ENCODE measurements at places on chromosomes 4 and X.

- no peak for DNase-seq
These were observed 286.1 kb downstream of the DCHS2 start for GRCh38 chr4:154205471-154205870.

GRCh38 chrX:22541926-22542325 is 269.2 kb downstream of the CBLL2 start:
- DNase-seq = no peak

- no peak for DNase-seq
These were observed 137.9 kb downstream of the PJA1 start for GRCh38 chrX:69027181-69028005.

DNA sequence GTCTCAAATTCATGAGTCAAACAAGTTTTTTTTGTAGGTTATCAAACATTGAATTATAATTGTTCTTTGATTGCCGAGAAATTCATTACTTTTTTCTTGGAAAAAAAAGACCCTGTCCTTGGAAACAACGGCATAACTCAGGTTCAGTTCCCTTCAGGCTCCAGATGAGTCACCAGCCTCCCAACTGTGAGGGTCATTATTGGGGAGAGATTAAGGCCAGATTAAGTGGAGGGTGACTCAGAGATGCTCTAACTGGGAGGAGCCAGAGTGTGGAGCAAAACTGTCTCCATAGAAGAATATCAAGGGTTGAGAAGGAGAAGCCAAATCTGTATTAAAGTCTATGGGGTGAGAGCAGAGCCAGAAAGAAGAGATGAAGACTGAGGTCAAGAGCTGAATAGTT is 9.6 kb downstream of the ADGRG4 start:
- no peak for DNase-seq

DNA sequence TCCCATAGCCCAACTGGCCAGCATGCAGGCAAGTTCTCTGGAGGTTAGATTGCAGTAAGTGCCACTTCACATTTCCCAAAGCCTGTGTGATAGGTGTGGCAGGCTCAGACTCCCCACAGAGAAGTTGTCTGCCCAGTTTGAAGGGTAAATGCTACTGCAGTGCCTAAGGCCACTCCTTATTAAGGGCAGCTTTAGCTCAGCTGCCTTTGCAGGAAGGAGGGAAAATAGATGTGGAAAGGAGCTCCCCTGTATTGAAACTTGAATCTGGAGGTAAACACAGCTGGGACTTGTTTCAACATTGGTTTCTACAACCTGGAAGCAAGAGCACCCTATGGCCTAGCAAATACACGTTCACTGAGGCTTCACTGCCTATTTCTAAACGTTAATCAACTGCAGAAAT is 22.4 kb downstream of the NEXMIF start:
- DNase-seq = no peak

- DNase-seq = no peak
These were observed 84.3 kb upstream of the TAPT1 start for GRCh38 chr4:16310606-16311005.

- no peak for DNase-seq
These were observed 35.9 kb downstream of the GYPA start for GRCh38 chr4:144104509-144105130.

DNA sequence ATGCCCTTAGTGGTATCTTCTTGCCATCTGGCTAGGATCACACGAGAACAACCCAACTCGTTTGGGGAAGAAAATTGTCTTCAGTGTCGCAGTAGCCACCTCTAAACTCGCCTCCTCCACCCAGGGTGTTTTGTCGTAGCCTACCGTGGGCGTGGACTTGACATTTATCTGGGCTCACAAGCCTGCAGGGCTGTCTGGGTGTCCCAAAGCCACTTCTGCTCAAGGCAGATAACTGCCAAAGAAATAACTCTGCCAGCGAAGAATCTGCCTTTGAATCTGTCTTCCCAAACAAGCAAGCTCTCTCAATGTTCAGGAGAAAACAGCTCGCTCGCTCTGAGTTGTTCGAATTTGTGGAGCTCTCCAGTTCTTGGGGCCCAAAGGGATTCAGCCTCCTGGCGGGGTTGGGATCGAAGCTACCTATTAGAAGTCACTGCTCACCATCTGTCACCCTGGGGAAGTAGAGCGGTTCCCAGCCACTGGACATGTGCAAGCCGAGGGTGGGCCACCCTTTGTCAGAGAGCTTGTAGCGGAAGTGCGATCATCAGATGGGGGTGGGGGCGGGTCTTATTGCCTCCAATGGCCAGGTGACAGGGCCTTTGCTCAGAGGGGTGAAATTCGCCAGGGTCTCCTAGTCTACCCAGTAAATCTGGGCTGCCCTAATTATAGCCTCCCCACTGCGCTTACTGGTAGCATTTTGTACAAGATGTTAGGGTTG is 14.8 kb downstream of the BLOC1S4 start:
- no peak for DNase-seq

DNA sequence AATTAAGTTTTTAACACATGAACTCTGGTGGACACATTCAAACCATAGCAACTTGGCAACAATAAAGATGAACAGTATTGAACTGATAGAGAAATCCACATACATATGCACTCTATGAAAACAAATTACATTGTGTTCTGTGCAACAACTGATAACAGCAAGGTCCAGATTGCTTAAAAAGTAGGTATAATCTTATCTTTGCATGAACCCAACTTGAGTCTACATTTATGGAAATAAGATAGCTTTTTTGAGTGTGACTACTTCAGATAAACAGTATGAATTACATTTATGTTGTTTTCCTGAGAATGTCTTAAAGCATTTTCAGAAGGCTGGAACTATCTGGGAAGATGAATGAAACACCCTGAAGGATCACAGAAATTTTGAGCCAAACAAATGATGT is 212.6 kb upstream of the GK2 start:
- DNase-seq = no peak

- DNase-seq = no peak
These were observed 293.6 kb upstream of the PUDP start for GRCh38 chrX:7441586-7441985.

DNA sequence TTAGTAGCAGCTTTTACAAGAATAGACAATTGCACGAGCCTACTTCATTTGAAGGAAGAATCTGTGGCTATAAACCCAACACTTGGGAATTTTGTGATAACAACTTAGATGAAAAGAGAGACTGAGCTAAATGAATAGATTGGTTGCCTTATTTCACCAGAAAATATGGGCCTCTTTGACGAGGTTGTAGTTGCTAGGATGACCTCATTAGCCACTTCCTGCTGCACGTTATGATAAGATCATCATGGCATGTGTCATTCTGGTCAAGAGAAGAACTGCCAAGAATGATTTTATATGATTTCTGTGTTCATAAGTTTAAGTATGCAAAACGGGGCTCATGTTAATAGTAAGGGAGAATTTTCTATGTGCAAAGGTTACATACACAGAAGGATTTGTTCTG is 321.9 kb upstream of the GIMD1 start:
- no peak for DNase-seq

DNA sequence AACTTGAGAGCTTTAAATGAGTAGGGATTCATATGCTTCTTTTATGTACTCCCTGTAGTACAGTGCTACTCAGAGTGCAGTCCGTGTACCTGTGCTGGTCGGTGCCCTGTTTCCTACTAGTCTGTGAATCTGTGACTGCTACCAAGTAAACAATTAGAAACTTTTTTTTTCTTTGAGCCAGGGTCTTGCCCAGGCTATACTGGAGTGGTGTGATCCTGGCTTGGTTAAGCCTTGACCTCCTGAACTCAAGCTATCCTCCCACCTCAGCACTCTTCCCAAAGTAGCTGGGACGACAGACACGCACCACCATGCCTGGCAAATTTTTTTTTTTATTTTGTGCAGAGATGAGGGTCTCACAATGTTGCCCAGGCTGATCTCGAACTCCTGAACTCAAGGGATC is 6.4 kb upstream of the GPC3 start:
- DNase-seq = no peak

DNA sequence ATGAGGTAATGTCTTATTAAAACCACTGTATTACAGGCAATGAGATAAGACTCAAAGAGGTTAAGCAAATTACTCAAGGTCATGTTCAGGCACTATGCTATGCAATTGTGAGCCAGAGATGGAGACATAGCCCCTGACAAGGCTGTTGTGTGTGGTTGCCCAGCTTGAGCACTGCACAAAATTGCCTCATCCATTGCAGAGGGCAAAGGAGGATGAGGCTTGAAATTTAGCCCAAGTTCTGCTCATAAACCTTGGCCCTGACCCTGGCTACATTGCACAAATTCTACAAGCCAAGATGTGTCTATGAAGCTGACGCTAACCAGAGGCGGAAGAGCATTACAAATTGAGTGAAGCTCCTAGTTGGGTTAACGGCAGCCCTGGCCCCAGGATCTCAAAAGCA is 65.6 kb upstream of the PGM2 start:
- DNase-seq = no peak

- DNase-seq = no peak
These were observed 261.6 kb upstream of the STS start for GRCh38 chrX:6885909-6886308.

DNA sequence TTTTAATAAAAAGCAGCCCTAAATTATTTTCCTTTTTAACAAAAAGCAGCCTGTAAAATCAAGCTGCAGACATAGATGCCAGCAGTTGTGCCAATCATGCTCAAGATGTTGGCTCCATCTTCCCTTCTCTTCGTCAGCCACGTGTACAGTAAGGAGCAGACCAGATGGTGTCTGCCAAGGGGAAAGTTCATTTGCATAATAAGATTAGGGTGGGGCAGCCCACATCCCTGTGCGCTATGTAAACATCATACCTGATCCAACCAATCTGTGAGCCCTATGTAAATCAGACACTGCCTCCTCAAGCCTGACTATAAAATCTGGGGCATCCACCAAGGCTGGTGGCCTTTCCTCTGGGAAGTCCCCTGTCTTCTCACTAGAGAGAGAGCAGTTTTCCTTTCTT is 23.1 kb upstream of the C1GALT1C1 start:
- no peak for DNase-seq

DNA sequence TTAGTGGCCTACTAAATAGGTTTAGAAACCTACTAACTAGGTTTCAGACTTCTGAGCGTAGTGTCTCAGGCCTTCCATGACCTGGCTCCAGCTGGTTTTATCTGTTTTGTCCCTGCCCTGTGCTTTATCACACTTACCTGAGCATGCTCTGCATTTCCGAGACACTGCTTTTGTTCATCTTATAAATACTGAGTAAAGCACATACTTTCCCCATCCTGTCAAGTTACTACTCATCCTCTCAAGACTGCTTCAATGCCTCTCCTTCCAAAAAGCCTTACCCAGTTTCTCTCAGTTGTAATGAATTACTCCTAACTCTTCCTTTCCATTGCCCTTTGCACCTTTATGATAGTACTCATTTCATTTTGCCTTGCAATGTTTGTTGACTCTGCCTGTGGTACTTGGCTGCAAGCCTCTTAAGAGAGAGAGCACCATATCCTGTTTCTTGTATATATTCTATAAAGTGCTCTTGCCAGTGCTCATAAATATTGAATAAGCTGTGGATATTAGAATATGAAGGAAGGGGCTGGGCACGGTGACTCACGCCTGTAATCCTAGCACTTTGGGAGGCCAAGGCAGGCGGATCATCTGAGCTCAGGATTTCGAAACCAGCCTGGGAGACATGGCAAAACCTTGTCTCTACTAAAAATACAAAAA is 34.4 kb downstream of the SLAIN2 start:
- no peak for DNase-seq

GRCh38 chrX:149032449-149032848 is 472.7 kb downstream of the IDS start:
- DNase-seq = no peak

DNA sequence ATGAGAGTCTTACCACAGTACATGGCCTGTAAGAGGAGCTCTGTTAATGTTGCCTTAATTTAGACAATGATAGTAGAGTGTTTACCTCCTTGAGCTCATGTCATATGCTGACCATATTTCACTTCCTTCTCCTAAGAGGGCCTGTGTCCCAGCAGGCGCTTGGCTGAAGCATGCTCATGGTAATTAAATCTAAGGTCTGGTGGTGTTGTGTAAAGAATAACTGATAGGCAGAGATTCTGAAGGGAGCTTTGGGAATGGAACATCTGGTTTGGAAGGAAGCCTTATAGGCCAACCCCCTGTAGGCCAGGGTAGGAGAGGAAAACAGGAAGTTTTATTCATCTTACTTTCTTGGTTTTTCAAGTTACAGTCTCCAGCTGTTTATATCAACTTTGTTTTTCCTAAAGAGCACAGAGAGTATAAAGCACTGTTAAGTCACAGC is 300.2 kb downstream of the USP46 start:
- DNase-seq = no peak

DNA sequence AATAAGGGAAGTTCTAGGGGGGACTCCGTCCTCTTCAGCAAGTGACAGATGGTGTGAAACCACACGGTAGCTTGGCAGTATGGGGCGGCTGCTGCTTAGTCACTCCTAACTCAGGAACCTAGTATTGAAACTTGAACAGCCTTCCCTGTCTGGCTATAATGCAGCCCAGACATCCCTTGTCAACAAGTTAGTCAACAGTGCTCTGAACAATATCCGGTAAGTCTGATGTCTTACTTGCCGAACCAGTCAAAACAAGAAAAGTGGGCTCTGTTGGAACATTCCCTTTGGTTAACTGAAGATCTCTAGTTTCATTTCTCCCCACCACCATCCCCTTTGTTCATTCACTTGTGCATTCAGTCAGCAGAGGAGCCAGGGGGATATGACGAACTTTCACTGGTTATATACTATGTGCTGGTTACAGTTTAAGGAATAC is 18.7 kb upstream of the CXCL13 start:
- peak; percentile 65 for DNase-seq

- no peak for DNase-seq
These were observed 63.2 kb downstream of the HHIP start for GRCh38 chr4:144709159-144709558.

DNA sequence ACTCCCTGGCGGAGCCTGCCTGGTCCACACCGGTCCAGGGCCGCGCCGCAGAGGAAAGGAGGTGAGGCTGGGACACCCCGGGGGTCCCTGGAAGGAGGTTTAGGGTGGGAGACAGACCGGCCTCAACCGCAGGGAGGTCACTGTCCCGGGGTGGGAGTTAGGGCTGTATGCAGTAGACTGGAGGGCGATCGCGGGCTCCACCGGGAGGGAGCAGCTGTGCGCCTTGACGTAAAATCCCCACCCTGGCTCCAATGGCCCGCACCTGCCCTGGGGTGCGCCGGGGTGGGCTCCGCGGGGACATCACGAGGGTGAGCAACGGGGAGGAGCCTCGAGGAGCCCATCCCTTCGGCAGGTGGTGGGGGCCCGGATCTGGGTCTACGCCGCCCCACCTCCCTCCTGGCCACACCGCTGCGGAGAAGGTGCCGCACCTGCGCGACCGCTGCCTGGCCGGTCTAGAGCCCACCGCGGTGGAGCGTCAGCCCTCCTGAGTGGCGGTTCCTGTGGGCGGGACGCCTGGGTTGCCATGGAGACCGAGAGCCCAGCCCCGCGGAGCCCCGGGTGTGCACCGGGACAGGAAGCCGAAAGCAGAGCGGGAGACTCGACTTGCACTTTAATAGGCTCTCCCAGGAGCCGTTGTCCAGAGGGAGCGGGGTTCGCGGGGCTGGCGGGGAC is 105.1 kb downstream of the ADRA2C start:
- no peak for DNase-seq
